ENCODE measurements at places on chromosomes 12 and 14.
A peak's percentile ranks its signal among the peaks of the same experiment; 100 is the strongest.

DNA sequence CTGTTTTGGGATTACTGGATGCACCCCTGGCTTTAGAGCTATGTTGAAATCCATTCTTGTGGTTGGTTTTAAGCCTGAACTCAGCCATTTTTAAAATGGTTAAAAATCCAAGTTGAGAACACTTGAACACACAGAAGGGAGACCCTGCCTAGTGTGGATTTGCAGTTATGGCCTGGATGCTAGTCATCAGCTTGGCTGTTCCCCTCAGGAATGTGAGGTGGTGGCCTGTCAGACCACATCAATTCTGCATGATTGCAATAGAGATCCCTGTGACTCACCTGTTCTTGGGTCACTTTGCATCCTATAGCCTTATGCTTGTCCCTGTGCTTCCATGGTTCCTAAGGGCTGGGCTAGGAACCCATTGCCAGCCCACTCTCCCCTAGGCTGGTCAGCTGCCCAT lies 454.1 kb downstream of the ATP23 start:
- DNase-seq, result no peak

- DNase-seq, result no peak
These were observed 7.7 kb upstream of the DCP1B start for GRCh38 chr12:2011643-2012607.

DNA sequence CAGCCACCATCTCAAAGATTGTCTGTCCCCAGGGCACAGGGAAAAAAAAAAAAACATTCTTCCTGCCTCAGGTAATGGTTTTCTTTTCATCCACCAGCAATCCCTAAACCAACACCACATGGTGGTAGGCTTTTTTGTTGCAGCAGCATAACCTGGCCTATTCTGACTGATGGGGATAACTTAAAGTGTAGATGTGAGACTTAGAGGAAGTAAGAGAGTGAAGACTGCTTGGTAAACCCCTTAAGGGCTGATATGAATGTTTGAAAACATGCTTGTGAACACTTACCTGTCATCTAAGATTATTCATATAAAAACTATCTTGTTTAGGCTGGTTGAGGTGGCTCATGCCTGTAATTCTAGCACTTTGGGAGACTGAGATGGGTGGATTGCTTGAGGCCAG lies 130.2 kb upstream of the RAP1B start:
- no peak for DNase-seq

DNA sequence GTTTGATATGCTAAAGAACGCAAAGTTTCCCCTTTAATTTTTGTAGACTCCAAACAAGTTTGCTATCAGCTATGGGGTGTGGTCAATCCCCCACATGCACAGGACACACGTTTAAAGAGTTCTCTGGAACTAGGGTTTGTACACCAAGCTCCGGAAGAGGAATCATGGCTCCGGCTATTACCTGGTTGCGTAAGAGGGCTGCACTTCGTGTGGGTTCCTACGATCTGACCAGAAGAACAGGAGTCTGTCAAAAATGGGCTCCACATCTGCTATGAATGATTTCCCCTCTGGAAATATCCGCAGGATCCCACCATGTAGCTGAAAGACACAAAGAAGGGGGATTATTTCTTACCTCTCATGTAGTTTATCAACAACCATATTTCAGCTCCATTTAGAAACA lies 22.0 kb downstream of the EGLN3 start:
- DNase-seq, result no peak

DNA sequence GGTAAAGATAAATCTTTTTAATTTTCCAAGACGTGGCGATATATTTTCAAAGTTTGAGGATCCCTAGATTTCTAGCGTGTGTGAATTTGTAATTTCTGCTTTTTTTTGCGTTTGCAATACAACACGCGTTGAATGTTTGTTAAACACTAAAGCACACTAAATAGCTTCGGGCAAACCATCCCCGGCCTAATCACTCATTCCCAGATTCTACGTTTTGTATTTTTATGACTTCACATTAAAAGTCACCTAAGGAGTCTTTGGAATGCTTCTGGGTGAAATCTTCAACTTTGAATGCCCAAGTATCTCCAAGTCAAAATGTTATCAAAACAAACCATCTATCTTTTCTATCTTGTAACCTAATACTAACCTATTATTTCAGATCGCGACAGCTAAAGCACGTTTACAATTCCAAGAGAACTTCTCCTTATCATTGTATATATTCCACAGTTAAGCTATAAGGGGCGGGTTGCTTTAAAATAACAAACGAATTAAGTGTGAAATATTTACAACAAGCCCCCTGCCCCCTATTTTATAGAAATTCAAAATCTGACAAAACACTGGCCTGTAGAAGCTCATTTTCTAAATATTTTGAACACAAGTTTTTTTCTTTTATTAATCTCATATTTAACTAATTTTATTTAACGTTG lies 1.1 kb downstream of the ALX1 start:
- DNase-seq, result no peak

- DNase-seq, result no peak
These were observed 76.1 kb downstream of the SAMD4A start for GRCh38 chr14:54642801-54643695.

DNA sequence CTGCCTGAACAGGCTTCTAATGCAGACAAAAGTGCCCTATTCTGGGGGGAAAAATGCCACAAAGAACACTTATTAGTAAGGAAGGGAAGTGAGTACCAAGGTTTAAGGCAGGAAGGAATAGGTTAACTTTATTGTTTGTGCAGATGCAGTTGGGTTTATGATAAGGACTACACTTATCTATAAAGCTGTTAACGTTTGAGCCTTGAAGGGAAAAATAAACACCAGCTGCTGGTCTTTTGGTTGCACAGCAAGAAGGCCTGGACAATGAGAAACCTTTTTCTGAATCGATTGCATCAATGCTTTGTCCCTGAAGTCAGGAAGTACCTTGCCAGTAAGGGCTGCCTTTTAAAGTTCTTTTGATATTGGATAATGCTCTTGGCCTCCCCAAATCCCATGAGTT lies 407.8 kb downstream of the ATP23 start:
- DNase-seq, result no peak

DNA sequence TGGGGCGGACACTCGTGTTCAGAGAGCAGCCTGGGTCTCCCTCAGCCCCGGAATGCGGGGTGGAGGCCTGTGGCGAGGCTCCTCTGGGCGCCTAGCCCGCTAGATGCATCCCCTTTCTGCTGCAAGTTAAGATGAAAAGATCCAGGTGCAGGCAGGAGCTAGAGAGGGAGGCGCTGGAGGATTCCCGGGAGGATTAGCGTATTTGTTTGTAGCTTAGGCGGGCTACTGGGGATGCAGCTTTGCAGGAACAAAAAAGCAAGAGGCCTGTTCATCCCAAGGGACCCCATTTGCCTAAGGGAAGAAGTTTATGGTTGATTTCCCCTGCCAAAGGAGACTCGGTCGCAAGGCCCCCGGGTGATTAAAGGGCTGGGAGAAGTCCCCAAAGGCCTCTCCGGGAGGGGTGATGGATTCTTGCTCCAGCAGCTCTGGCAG lies 824 bp downstream of the CCDC177 start:
- no peak for DNase-seq

GRCh38 chr12:124428136-124428791 lies 133.4 kb downstream of the RFLNA start:
- peak; percentile 10 for DNase-seq

GRCh38 chr14:50961605-50962221 lies 17.4 kb upstream of the PYGL start:
- DNase-seq, result no peak

Measured in suppressor macrophage (primary cell).